ENCODE measurements at places on chromosomes 6 and 20.

GRCh38 chr20:61621035-61621730 is 369.1 kb downstream of the CDH4 start:
- DNase-seq, result no peak

- no peak for DNase-seq
Observed at GRCh38 chr6:152176268-152176667, 368.8 kb downstream of the ESR1 start.

GRCh38 chr6:16544006-16544405 is 217.3 kb downstream of the ATXN1 start:
- no peak for DNase-seq

GRCh38 chr6:11592294-11592906 is 54.9 kb downstream of the TMEM170B start:
- no peak for DNase-seq

GRCh38 chr6:126180585-126180984 is 159.3 kb upstream of the CENPW start:
- no peak for DNase-seq

DNA sequence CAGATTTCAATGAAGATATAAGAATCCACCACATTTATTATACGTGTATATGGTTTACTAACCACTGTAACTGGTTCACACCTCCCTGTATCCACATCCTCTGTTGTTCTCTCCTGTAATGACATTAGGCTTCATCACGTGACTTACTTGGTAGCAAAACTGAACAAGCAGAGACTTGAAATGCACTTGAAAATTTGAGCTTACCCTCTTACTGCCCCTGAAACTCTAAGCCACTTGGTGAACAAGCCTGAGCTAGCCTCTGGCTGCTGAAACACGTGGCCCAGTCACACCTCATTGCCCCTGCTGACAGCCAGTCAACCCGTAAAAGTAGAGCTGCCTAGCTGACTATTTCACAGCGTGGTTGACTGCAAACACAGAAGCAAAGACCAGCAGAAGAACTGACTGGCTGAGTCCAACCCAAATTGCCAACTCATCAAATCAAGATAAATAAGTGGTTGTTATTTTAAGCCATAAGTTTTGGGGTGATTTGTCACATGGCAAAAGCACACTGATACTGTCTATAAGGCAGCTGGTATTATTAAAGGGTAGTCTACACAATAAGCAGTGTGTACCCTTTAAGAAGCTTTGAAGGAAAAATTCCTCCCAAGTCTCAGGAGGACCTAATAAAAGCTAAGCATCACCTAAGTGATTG is 109.0 kb downstream of the RALGAPA2 start:
- no peak for DNase-seq

DNA sequence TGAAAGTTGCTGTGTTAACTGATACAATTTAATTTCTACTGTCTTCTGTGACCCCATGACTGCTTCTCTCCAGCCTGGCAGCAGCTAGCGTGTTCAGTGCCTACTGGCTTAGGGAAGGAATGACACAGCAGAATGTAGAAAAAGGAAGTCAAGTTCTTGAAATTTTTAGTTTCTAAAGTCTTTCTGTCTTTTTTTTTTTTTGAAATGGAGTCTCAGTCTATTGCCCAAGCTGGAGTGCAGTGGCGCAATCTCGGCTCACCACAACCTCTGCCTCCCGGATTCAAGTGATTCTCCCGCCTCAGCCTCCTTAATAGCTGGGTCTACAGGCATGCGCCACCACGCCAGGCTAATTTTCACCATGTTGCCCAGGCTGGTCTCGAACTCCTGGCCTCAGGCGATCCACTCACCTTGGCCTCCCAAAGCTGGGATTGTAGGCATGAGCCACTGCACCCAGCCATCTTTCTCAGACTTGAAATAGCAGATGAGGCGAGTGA is 39.3 kb downstream of the PCNA start:
- no peak for DNase-seq

- DNase-seq, result no peak
Observed at GRCh38 chr6:169752074-169752623, 727 bp downstream of the ERMARD start.

- no peak for DNase-seq
Observed at GRCh38 chr6:163404825-163405265, 9.7 kb upstream of the QKI start.

GRCh38 chr6:31736768-31737314 is 511 bp upstream of the CLIC1 start:
- DNase-seq, result no peak

Measured in activated naive CD4-positive, alpha-beta T cell (primary cell).